NCI-H1092 treated with DMSO at 0.1 percent for 48 hours (cell line): ENCODE measurements at places on chromosomes 6 and 20.

DNA sequence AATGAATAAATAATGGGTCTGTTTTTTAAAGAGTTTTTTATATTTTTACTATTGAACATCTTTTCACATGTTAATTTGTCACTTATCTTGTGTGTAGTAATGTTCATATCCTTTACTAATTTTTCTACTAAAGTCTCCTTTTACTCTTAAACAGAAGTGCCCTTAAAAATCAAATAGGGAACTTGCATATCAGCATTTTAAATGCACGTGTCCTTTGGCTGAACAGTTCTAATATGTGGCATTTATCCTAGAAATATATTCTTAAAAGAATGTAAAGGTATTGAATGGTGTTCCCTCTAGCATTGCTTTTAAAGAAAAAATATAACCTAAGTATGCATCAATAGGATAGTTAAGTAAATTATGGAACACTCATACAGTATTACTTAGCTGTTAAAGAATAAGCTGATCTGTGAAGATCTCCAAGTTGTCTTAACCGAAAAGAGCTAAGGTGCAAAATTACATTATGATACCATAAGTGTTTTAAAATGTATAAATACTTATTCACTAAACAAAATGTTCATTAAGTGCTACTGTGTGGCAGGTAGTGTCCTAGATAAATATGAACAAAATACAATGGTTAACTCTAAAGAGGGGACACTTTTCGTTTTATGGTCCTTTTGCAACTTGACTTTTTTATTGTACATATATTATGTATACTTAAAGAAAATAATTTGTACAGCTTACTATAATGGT lies 631 bp upstream of the PGBD1 start:
- no peak for DNase-seq

DNA sequence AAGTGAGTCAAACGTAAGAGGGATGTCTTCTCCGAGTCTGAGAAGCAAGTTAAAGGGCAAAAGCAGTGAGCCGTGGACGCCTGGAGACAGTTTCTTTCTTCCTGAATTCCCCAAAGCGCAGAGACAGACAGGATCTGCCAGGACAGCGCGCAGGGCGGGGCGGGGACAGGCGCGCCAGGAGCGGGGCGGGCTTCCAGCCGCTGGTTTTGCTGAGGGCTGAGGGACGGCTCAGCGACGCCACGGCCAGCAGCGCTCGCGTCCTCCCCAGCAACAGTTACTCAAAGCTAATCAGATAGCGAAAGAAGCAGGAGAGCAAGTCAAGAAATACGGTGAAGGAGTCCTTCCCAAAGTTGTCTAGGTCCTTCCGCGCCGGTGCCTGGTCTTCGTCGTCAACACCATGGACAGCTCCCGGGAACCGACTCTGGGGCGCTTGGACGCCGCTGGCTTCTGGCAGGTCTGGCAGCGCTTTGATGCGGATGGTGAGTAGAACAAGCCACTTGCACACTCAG lies at the start of gene SCGN:
Gene SCGN, plus strand, starts transcription at position 209 of the 509 bp plus-strand sequence. Its CDS starts 189 bp downstream, at position 398.
- DNase-seq: peak; percentile 64

GRCh38 chr20:57013741-57014140 lies 252.7 kb downstream of the BMP7 start:
- DNase-seq: no peak

DNA sequence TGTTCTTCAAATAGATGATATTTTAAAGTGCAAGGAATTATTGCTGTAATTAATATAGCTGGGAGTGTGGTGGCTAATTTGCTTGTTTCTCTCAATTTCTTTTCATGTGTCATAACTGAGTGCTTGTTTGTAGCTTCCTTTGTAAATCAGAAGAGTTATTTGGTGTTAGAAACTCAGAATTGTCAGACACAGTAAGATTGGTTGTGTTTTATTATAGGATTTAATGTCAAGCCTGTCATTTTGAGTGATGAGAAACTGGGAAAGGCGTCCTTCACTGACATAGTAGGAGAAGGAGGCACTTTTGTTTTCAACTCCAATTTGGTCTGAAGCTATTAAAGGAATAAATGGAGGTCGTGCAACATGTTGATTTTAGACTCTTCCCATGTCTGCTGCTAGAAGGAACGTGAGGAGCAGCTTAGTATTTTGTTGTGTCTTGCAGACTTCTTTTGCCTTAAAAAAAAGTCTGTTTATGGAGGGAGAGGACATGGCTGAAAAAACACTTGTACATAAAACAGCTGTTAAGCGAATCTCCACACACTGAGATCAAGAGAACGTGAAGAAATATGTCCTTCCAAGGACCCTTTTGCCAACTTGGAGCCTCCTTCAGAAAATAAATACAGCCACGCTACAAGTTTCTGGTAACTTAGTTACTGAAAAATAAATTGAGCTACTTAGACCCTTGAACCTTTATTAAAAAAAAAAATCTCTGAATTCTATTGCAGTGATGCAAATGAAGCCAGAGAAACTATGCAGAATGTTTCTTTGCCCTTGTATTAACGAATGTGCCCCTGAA lies 59.5 kb downstream of the BMP6 start:
- no peak for DNase-seq

DNA sequence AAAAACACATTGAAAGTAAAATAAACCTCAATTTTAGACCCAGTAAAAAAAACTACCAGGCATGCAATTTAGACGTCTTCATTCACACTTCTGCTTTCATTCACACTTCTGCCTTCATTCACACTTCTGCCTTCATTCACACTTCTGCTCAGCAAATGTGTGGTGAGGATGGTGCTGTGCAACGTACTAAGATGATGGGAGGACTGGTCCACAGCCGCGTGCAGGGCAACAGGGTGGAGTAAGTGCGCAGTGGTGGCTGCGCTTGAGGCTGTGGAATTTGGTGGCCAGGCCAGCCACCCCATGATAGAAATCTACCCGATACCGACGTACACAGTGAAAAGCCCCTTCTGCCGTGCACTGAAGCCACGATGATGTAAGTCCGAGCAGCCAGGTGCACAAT lies 114.3 kb upstream of the CD93 start:
- no peak for DNase-seq

GRCh38 chr20:45751721-45752120 lies 29.6 kb downstream of the SPINT4 start:
- no peak for DNase-seq

- no peak for DNase-seq
These were observed 39.4 kb downstream of the MAP7 start for GRCh38 chr6:136510782-136511181.

DNA sequence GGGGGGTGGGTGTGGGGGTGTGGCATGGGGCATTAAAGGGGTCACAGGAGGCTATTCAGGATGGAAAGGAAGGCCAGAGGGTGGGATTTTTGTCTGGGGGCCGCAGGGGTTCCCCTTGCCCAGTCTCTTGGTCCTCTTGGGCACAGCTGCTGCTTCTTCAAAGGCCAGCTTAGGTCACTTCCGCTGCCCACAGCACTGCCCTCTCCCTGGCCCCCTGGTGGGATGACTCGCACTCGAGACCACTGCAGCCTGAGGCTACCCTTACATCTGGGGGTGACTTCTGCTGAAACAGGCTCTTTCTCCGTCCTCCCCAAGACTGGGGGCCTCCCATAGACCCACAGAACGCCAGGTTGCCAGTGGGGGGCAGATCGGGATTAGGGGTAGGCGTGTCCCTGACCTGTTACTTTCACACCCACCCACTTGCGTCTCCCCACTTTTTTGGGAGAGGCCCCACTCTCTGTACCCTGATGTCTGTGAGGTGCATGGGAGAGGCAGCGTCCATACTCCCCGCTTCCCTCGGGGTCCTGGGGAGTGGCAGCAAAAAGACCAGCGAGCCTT lies 1.3 kb downstream of the LKAAEAR1 start:
- no peak for DNase-seq

- DNase-seq: no peak
These were observed 545.7 kb downstream of the PRKN start for GRCh38 chr6:162181741-162182401.
